ENCODE measurements at places on chromosomes 1 and 21.

DNA sequence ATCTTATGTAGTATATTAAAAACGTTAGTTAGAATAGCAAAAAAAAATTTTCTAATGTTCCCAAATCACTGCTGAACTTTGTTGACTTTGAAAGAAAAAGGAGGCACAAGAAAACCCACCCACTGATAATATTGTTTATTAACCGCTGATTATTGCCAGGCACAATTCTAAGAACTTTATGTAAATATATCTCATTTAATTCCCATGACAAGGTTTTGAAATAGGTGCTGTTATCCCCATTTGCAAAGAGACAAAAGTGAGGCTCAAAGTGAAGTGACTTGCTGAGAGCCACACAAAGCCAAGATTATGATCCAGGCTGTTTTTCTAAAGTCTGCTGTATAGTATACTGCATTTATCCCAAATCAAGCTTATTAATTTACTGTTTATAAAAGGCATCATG lies 56.4 kb downstream of the SASS6 start:
- DNase-seq: no peak

DNA sequence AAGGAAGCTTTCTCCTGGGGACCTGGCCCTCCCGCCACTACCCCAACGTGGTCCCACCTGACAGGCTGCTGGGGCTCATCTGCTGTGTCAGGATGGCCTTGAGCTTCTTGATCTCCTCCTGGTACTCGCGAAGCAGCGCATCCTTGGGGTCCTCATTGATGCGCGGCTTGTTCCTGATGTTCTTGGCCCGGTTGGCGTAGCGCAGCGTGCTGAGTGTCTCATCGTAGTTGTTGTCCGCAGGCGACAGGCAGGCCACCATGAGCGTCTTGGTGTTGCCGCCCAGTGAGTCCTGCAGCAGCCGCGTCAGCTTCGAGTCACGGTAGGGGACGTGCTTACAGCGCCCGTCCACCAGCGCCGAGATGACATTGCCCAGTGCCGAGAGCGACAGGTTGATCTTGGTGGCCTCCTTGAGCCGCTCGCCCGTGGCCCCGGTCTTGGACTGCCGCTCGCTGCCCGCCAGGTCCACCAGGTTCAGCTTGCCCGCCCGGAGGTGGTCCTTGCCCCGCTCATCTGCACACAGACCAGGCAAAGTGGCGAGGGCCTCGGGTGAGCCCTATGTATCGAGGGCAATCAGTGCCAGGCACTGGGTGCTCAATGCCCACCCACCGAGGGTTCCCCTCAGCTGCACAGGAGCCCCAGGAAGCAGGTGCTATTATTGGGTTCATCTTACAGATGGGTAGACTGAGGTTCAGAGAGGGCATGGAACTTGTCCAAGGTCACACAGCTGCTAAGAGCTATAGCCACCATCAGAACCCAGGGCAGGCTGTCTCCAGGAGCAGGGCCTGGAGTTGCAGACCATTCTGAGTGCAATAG lies 13.2 kb downstream of the KIF17 start:
- DNase-seq: no peak

DNA sequence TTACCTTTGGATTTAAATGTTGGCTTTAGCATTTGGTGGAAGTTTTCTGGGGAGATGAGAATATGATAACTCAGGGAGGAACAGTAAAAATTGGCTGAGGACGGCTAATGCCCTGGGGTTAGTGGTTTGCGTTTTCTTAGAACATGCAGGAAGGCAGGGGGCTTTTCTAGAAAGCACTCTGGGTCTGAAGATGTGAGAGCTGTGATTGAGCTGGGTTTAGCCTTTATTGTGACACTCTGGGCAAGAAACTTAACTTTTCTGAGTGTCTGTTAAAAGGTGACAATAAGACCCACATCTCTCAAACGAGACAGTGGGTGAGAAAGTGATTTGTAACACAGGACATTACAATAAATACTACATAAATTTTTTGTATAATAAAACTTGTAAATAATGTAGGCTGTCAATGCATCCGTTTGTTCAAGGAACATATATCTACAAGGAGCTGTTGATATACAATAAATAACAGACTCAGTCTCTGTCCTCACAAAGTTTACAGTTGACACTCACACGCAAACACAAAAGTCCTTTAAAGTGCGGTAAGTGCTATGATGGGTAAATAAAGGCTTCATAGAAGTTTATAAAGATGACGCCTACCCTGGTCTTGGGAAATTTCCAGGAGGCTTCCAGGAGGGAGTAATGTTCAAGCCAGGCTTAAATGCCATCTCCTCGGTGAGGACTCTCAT lies 49.5 kb upstream of the MRPS6 start:
- DNase-seq: no peak

DNA sequence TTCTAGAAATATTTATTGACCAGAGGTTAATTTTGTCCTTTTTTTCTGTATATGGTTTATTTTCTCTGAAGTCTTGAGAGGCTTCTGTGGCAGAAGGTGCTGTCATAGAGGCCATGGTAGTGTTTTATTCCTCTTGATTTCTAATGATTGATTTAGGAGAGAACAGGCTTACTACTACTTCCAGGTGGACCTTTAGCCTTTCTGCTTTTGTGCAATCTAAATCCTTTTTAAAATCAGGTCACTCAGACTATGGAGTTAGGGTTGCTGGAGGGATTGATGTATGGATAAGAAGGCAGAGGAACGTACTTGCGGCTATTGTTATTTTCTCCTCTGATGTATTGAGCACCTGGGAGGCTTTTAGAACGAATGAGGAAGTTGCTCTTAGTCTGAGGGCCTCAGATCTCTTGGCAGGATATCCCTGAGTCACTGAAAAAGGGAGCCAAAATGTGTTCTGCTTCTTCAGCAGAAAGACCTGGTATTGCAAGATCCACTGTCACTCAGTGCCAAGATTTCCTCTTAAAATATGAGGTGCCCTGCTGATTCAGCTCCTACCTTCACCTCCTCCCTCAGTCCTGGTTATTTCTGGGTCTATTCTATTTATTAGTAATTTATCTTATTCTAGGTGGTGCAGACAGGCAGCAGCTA lies 277.4 kb downstream of the ZNF648 start:
- DNase-seq: no peak

GRCh38 chr1:182193908-182194550 lies 132.5 kb upstream of the ZNF648 start:
- DNase-seq: no peak

DNA sequence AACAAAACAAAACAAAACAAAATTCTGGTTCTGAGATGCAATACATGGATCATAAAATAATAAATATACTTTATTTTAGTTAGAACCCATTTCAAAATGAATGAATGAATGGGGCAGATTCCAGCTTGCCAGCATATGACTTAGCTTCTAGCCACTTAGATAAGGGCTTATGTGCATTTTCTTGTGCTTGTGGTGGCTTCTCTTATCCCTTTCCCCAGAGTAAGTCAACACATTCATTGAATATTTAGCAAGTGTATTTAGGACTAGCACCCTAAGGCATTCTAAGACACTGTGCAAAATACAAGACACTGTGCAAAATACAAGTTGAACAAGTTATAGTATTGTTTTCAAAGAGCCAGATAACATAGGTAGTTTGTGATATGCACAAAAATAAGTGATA lies 4.7 kb downstream of the ADIPOR1 start:
- no peak for DNase-seq

- no peak for DNase-seq
Measured at GRCh38 chr21:43034101-43034500, 41.5 kb downstream of the CBS start.

DNA sequence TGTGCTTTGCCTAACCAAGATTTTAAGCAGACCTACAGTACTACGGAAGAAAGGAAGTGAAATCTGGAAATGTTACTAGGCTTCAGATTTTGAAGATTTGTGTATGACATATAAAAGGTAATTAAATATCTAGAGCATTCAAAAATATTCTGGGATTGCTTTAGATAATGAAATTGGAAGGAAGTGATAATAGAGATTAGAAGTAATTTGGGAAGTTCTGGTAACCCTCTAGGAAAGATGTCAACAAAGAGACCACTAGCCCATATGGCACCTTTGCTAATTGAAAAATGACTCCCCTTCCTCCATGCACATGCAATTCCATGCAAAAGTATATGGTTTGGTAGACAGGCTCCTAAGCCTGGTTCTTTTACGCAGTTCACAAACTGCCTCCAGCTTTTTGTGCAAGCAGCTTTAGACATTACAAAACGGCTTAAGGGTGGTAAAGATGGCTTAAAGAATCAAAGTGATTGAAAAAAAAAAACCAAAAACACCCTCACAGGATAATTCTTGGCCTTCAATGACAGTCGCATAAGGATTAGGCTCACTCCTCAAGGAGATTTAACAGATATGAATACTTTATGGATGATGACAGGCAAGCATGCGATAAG lies 81.8 kb downstream of the LRRC7 start:
- DNase-seq: no peak

DNA sequence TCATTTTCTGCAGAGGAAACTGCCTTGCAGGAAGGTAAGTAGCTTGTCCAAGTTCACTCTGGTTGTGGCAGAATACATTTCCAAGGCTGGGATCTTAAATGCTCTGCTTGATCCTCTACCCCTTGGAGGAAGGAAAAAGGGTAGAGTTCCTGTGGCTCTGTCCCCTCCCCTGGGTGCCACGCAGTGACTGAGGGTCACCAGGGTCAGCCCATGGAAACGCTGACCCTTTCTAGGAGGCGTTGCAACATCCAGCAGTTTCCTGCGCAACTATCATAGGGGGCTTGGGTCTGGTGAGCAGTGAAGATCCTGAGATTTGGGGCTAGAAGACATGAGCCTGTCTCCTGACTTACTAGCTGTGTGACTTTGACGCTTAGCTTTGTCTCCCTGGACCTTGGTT lies 29.4 kb upstream of the EPS8L3 start:
- DNase-seq: no peak

GRCh38 chr1:51320967-51321923 lies 9.1 kb downstream of the TTC39A start:
- no peak for DNase-seq

- no peak for DNase-seq
Measured at GRCh38 chr1:92879316-92879968, 47.6 kb downstream of the RPL5 start.

DNA sequence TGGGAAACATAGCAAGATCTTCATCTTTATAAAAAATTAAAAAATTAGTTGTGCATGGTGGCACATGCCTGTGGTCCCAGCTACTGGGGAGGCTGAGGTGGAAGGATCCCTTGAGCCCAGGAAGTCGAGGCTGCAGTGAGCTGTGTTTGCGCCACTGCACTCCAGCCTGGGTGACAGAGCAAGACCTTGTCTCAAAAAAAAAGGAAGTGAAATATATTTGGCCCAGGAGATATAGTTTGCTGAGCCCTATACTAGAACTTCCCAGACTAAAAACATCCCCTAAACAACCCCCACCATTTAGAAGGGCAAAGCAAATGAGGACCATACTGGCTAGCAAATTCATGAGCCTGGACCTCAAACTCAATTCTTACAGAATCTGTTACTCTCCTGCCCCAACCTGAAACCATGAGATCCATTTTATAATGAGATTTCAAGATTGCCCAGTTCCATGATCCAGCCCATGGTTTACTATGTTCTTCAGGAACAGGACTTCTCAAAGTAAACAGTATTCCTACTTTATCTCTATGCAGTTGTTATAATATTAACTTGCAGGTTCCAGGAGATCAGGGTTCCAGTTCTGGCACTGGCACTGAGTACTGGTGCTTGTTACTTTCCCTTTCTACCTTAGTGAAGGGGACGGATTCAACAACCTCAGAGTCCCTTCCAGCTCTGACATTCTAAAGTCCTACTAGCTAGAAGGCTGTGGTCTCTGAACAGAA lies 48.9 kb upstream of the TADA1 start:
- no peak for DNase-seq

DNA sequence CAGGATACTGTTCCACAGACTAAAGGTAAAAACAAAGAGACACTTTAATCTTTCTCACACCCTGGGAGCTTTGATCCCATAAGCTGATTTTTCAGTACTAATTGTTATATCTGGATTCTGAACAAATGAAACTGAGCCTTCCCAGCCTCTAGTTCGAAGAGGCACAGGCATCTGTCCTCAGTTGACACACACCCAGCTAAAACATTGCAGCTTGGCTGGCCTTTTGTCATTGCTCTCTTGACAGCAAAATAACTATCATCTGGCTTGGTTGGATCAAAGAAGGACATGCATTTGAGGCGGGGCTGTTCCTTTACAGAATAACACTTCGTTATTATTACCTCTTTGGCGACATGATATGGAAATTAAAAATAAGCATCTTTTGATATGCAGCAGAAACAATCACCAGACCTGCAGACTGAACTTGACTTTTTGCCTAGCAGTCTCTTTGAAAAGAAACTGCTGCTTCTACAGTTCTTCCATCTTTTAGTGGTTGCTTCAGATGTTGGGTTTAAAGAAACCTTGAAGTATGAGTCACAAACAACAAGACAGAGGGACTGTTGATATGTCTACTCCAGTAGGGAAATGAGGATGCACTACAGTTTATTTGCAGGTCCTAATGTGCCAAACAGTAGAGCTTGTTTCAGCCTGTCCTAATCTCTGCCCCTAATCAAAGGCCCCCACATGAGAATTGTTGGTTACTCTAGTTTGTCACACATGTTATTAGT lies 166.5 kb downstream of the TPR start:
- DNase-seq: no peak

- no peak for DNase-seq
Measured at GRCh38 chr1:42096554-42096953, 56.7 kb upstream of the GUCA2B start.

- DNase-seq: no peak
Measured at GRCh38 chr1:48673332-48674105, 103.2 kb downstream of the BEND5 start.

GRCh38 chr1:198660341-198661261 lies 21.8 kb downstream of the PTPRC start:
- no peak for DNase-seq

DNA sequence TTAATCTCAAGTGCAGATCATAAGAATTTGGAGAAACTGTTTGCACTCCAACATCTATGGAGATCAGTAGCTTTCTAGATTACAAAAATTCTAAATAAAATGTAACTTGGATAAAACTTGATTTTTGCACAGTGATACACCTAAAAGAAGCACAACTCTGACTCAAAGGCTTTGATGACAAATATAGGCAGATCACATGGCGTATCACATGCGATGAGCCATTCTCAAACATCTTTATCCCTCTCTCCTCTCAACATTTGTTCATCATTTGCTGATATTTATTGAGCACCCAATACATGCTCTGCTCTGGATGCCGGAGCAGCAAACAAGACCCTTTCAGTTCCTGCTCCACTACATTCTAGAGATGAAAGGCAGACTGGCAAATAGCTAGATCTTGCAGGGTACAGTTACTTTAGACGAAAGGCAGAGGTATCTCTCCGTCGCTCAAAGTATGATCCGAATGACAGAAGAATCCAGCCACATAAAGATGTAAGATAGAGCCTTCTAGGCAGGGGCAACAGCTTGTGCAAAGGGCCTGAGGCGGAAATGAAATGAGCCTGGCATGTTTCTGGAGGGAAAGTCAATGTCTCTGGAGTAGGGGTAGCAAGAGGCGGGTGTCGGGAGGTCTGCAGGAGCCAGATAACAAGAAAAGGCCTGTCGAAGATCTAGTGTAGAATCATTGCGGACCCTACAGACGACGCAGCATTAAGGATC lies 145.8 kb upstream of the ERRFI1 start:
- no peak for DNase-seq

GRCh38 chr1:50349242-50349565 lies 74.0 kb downstream of the DMRTA2 start:
- no peak for DNase-seq
